ENCODE measurements at places on chromosomes 7 and 10.

DNA sequence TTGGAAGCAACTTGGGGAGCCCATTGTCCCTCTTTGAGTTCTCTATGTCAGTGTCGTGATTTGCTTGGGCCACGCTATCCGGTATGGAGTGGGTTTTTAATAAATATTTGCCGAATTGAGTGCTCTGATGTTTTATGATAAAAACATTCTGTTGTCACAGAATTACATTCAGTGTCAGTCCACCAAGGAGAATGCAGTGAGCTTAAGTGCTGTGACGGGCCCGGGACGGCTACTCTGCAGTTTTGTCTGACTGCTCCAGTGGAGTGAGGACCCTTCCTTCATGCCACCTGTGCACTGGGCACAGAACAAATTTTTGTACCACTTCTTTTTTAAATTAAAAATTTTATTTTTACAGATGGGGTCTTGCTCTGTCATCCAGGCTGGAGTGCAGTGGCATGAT, 76.0 kb downstream of the CARD11 start:
- DNase-seq, result no peak

DNA sequence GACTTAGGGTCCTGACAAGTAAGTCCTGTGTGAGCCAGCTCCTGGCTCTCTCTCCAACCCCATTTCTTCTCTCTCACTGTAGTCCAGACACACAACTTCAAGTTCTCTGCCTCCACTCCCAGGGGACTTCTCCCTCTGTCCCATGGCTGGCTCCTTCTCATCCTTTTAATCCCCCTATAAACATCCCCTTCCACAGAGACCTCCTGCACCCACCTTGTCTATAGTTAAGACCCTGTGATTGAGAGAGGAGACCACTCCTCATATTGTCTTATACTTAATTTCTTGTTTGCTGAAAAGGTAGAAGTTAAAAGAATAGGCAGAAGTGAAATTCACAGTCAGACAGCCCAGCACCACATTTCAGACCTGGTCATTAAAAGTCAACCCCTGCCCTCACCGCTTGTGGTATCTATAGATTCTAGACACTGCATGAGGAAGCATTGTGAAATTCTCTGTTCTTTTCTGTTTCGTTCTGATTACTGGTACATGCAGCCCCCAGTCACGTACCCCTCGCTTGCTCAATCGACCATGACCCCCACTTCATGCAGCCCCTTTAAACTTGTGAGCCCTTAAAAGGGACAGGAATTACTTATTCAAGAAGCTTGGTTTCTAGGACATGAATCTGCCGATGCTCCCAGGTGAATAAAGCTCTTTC, 125.6 kb upstream of the FRMD4A start:
- DNase-seq, result no peak

- DNase-seq, result no peak
Observed at GRCh38 chr10:60808036-60808435, 29.8 kb downstream of the CDK1 start.

DNA sequence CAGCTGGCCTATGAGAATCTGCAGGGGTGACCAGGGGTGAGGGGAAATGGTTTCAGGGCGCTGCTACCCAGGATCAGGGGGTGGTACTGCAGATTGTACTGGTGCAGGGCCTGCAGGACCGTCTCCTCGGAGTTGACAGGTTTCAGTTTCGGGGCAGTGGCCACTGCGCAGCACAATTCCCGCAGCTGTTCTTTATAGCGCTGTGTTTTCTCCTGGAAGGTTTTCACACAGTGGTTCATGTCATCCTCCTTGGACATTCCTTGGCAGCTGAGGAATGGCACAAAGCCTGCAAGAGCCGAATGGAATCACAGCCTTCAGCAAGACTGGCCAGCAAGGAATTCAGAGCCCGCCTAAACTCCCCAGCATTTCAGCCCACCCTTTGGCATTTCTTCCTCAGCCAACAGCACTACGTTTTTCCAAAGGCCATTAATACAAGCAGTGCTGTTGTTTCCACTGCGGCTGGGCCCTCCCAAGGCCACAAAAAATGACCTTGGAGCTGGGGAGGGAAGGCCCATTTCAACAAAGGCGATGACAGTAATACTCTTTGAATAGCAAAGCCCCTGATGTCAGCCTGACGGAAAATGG, 44.9 kb downstream of the PNLIPRP2 start:
- no peak for DNase-seq

Measured in astrocyte of the spinal cord (primary cell).